Activated CD4-positive, alpha-beta T cell treated with anti-CD3 and anti-CD28 coated beads for 4 hours (primary cell): ENCODE measurements at places on chromosomes 5 and 9.
A peak's percentile ranks its signal among the peaks of the same experiment; 100 is the strongest.

DNA sequence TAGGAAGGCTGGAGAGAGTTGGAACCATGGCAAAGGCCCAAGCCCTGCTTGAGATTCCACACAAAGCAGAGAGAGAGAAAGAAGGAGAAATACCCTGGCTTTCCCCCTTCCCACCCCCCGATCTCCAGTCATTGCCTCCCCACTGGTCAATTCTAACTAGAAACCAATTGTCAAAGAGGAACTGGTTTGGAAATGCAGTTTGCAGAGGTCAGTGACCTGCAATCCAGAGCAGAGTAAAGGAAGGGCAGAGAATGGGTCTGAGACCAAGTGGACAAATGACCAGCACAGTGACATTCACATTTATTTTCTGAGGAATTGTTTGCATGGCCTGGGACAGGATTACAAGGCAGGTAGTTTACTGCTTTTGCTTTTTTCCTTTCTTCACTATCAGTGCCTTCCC lies 37.5 kb upstream of the ZFYVE16 start:
- DNase-seq, result no peak

GRCh38 chr5:40321514-40321913 lies 358.2 kb upstream of the PTGER4 start:
- DNase-seq, result no peak

- DNase-seq, result no peak
Measured at GRCh38 chr5:93082981-93083380, 498.0 kb downstream of the NR2F1-AS1 start.

DNA sequence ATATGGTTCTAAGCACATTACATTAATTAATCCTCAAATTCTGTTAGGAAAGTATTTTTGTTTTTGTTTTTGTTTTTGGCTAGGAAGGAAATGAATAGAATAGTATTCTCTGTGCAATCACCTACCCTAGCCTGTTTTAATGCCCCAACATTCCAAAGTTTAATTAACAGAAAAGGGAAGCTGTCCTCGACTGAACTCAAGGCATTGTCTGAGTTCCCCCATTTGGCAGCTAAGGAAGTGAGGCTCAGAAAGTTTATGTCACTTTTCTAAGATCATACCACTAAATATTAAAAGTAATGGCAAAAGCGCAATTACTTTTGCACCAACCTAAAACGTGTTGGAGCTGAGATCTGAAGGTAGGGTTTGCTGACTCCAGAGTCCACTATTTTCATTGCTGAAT lies 59.8 kb downstream of the FGF1 start:
- DNase-seq, result no peak

DNA sequence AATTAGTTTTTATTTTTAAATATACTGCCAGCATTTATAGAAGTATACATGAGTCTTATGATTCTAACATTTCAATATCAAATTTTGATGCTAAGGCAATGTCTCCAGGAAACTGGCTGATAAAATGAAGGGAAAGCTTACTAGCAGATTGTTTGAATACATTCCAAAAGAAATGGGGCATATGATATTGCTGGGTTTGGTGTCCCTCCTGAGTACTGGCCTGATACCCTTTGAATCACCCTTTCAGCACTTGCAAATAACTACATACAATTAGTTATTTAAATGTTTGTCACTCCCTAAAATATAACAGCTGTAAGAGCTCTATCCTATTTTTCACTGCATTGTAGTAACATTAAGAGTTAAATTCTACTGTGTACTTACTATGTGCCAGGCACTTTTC lies 360.8 kb downstream of the HCN1 start:
- DNase-seq, result no peak

- no peak for DNase-seq
Measured at GRCh38 chr9:35079041-35079425, 709 bp downstream of the FANCG start.

DNA sequence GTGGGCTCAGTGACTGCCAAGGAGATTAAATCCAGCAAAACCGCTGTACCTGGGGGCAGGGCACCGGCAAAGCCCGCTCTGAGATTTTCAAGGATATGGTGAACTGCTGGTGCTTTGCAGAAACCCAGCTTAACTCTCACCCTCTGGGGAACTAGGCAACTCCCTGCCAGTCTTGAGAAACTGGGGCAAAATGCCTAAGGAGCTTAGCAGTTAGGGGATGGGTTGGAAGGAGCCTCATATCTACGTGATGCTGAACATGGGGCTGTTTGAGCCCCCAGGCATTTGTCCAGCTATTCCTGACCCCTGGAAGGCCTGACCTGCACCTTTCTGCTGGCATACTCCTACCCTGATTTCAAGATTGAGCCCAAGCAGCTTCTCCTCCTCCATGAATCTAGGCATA lies 108.6 kb upstream of the TBC1D2 start:
- DNase-seq, result no peak

GRCh38 chr5:141313711-141314110 lies 6.9 kb downstream of the TAF7 start:
- DNase-seq, result no peak

GRCh38 chr9:71333321-71333720 lies 211.9 kb upstream of the TRPM3 start:
- no peak for DNase-seq

- DNase-seq, result peak; percentile 78
Measured at GRCh38 chr5:76402251-76402885, 717 bp upstream of the IQGAP2 start.

DNA sequence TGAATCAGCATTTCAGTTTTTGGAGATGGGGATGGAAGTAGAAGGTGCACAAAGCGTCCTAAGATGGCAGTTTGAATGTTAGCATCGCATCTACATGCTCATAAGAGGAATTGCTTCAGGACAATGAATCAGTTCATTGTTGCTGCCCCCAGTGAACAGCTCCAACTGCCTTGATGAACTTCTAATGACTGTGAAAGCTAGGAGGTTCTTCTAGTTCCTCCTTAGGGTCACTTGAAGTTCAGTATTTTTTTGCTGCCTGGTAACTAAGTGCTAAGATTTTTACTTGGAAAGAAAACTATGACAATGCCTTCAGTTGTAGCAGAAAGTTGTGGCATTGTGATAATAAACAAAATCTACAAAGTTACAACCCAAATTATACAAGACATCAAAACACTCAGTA lies 271.6 kb downstream of the RAB3C start:
- no peak for DNase-seq

GRCh38 chr5:155591273-155591672 lies 577.7 kb downstream of the KIF4B start:
- no peak for DNase-seq

DNA sequence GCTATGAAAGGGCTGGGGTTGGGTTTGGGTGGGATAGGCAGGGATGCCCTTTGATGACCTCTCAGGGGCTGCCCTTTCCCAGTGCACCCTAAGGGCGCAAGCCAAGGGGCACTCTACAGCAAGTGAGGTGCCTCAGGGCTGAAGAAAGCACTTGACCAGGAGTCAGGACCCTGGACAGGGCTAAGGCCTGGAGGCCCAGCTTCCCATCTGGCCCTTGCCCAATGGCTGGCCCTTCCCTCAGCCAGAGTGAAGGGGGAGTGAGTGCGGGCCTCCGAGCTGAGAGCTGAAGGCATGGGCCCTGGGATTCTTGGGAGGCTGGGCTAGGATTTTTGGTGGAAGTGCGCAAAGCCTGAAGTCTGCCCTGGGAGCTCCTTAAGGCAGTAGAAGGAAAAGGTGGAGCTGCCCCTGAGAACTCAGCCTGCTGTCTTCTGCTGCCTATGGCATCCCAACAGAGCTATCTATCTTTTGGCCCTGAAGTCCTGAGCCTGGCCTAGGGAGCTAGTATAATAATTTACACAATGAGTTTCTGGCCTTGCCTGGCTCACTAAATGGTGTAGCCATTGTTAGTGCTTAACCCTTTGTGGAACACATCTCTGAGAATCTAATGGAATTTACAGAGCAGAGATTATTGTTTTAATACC lies 16.4 kb downstream of the JADE2 start:
- DNase-seq, result no peak

DNA sequence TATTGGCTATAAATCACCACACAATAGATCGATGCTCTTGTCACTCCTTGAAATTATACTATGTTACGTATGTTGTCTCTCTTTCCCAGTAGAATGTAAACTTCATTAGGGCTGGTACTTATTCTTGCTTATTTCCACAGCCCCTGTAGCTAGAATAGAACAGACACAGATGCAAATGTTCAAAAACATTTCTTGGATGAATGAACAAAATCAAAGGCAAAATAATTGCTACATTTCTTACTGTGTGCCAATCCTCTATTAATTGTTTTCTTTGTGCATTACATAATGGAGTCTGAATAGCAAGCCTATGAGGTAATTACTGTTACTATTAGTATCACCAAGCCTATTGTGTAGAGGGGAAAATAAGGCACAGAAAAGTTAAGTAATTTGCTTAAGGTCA lies 725 bp upstream of the OR13C2 start:
- no peak for DNase-seq

DNA sequence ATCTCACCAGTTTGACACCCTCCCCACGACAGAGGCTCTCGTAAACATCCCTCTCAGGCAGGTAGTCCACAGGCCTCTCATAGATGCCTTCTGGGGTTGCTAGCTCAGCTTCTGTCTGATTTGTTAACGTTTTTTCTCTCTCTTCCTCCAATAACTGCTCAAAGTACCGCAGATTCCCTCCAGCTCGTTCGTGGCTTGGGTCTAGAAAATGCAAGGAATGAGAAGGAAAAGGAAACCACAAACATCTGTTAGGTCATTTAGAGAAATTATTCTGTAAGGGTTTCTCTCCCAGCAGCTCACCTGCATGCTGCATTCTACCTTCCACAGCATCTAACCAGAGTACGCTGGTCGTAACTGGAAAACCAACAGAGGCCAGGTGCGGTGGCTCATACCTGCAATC lies 18.5 kb downstream of the P4HA2 start:
- no peak for DNase-seq

- no peak for DNase-seq
Measured at GRCh38 chr5:1037123-1037670, 28.6 kb downstream of the NKD2 start.

GRCh38 chr5:59587489-59588337 lies 305.8 kb downstream of the PDE4D start:
- DNase-seq, result no peak

DNA sequence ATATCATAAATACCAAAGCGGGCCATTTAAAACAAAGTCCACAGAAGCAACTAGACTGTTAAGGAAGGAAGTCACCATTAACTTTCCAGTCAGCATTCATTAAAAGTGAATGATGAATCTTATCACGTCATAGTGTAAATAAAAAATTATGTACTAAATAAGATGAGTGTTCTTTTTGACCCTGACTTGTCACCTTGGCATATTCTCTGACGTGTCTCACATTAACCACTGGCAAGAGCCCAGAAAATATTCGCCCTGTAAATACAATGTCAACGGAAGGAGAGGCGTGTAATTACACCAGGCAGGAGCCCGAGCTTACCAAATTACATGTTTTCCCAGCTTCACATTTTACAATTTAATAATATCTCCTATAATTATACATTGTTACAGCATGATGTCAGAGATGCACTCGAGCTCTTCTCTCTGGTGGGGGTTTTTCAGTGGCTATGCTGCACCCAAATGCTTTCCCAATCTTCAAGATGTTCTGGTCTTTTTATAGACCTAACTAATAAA lies 29.3 kb upstream of the UBE2QL1 start:
- no peak for DNase-seq
